ENCODE measurements at places on chromosomes 1 and 21.

- no peak for DNase-seq
These were observed 61.4 kb downstream of the DAB1 start for GRCh38 chr1:57362480-57362879.

DNA sequence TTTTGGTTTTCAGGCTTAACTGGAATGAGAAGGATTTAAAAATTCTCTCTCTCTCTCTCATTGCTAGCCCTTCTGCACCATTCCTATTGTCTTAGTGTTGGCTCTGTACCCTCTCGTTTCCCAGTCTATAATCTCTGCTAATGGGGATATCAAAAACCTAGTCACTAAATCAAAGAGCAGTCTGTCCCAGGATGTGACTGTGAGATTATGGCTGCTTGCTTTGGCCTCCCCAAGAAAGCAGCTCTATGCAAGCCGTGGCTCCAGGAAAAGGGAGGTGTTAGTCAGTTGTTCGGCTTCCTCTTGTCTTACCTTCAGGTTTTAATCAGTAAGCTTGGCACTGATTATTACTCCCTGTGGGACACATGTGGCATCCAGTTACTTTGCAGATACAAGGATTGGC, 468.8 kb downstream of the USP25 start:
- DNase-seq = no peak

- no peak for DNase-seq
These were observed 62.7 kb downstream of the CAMK2N1 start for GRCh38 chr1:20423169-20423795.

DNA sequence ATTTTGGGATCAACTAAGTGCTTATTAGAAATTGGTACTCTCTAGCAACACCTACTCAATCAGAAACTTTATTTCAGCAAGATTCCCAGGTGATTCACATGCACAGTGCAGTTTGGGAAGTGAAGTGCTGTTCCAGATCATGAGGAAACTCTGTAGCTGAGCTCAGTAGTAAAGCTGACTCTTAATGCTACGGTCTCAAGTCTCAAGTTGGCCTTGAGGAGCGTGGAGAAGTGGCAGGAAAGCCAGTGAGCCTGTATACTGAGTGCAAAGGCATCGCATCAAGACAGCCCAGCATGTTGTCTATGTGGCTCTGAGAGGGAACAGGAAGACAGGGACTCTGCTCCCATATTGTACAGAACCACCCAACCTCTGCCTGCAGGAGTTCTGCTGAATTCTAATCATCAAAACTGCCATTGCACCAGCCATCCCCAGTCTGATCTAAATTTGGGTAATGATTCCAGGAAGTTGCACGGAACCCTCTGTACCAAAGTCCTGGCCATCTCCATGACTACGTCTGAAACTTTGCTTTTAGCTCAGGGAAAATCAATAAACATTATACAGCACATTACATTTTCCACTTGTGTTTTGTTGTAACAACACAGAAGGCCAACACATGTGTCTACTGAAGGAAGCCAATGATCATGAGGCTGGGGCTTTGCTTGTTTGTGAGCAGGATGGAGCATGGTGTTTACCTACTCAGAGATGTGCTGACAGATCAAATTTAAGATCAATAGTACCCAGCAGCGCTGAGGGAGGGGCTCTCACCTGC, 105.1 kb upstream of the TLR5 start:
- no peak for DNase-seq

- no peak for DNase-seq
These were observed 84.2 kb upstream of the FGGY start for GRCh38 chr1:59212706-59213105.

Measured in astrocyte of the cerebellum (primary cell).